ENCODE measurements at places on chromosomes 13 and 19. TPM values are rescaled to one million over a fixed set of nuclear protein-coding genes. Genes with fewer than 3 reads are reported as not detected.

C19orf85 gene
- not detected for total RNA-seq

ZNF296 gene
- not detected for total RNA-seq

NDUFA11 gene
- 245 TPM for total RNA-seq

IQCN gene
- total RNA-seq: 0.06 TPM

TMEM59L gene
- 0.20 TPM for total RNA-seq

RNF17 gene
- total RNA-seq: not detected

SYMPK gene
- 25.6 TPM for total RNA-seq

IZUMO2 gene
- 0.24 TPM for total RNA-seq

KDELR1 gene
- total RNA-seq: 119 TPM

ZNF763 gene
- total RNA-seq: 0.51 TPM

MADCAM1 gene
- not detected for total RNA-seq

DNA sequence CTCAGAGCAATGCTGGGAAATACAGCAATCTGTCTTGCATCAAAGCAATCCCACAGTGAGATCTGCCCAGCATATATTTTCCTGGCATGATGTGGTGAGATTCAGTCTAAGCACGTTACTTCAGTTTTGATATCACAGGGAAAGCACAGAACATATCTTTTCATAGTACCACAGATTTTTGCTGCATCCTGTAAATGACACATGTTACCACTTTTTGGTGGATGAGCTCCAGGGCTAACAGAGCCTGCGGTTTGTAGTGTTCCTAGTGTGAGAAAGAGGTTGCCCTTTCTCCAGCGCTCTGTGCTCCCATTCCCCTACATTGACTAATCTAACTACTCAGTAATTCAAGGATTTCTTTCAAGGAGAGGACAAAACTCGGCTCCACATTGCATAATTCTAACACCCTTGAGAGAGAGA is 409.0 kb downstream of the GPC6 start:
- DNase-seq: no peak
- H3K27ac ChIP-seq: no peak overlapping the region
- no peaks in the 10 kb centered on the region for H3K27me3 ChIP-seq
- no peak overlapping the region for H3K4me3 ChIP-seq
- H3K36me3 ChIP-seq: no peaks in the 10 kb centered on the region

DNA sequence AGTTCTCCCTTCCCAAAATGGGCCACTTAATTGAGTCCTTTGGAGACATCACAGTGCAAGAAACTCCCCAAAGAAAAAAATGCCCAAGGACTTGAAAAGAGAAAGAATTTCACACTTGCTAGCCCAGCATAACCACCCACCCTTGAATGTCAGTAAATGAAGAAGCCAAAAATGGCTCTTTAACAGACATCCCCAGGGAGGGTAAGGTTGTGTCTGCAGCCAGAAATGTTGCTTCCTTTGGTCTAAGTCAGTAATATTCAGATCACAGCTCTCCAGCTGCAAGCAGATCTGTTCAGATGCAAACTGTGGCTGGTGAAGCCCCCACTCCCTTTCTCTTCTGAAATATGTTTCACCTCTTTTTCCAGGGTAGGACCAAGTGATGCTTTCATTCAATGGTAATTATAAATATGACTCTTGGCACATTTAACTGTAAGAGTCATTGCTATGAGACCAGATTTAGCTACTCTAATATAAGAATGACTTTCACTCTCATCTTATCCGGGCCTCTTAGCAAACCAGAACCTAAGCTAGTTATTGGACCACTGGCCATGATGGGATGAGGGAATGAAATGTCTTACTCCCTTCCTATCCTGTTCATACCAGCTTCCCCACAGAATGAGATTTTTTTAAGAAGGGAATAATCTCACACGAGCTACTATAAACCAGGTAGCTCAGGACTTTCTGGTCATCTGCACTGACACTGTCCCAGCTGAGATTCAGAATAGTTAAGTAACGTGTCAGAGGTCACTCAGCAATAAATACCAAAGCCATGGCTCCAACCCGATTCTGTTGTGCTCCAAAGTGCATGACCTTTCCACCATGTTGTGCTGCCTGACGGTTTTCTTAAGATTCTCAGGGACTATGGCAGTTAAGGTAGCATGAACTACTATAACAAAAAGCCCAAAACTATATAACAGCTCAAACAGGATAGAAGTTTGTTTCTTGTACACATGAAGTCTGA is 234.1 kb downstream of the FOXO1 start:
- DNase-seq: no peak
- H3K27ac ChIP-seq: no peak overlapping the region
- H3K27me3 ChIP-seq: no peaks in the 10 kb centered on the region
- peaks cover 13% of the 10 kb centered on the region for H3K4me1 ChIP-seq

DNA sequence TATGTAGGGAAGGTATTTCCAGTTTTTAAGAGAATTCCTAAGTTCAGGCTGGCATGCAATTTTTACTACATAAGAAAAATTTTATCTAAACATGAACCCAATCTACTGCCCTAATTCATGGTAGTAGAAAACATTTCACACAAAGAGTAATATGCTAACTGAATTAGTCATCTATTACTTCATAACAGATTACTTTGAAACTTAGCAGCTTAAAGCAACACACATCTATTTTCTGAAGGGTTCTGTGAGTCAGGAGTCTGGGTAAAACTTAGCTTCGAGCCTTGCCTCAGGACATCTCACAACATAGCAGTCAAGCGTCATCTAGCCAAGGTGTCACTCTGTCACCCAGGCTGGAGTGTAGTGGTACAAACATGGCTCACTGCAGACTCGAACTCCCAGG is 537.5 kb downstream of the DCT start:
- no peaks in the 10 kb centered on the region for H3K4me1 ChIP-seq
- DNase-seq: no peak
- no peak overlapping the region for H3K27ac ChIP-seq

GRCh38 chr19:7230826-7231225 is 63.4 kb downstream of the INSR start:
- no peaks in the 10 kb centered on the region for H3K27me3 ChIP-seq
- H3K4me3 ChIP-seq: no peak overlapping the region
- no peaks in the 10 kb centered on the region for H3K36me3 ChIP-seq
- H3K4me1 ChIP-seq: peaks cover 4% of the 10 kb centered on the region
- no peak for DNase-seq
- H3K27ac ChIP-seq: no peak overlapping the region

GRCh38 chr13:21758441-21758840 is 87.6 kb downstream of the FGF9 start:
- H3K36me3 ChIP-seq: no peaks in the 10 kb centered on the region
- peaks cover 6% of the 10 kb centered on the region for H3K27me3 ChIP-seq
- no peak for DNase-seq
- H3K4me3 ChIP-seq: no peak overlapping the region
- H3K27ac ChIP-seq: no peak overlapping the region
- H3K4me1 ChIP-seq: no peaks in the 10 kb centered on the region

GRCh38 chr19:24127601-24128000 is 40.6 kb downstream of the ZNF254 start:
- no peak overlapping the region for H3K27ac ChIP-seq
- H3K27me3 ChIP-seq: no peaks in the 10 kb centered on the region
- no peaks in the 10 kb centered on the region for H3K4me1 ChIP-seq
- H3K4me3 ChIP-seq: no peak overlapping the region

GRCh38 chr13:88417801-88418200 is 746.6 kb downstream of the SLITRK5 start:
- H3K4me1 ChIP-seq: no peaks in the 10 kb centered on the region
- H3K27ac ChIP-seq: no peak overlapping the region
- no peak for DNase-seq
- H3K36me3 ChIP-seq: no peaks in the 10 kb centered on the region
- H3K4me3 ChIP-seq: no peak overlapping the region
- no peaks in the 10 kb centered on the region for H3K27me3 ChIP-seq

- DNase-seq: no peak
- no peaks in the 10 kb centered on the region for H3K4me1 ChIP-seq
- H3K27me3 ChIP-seq: no peaks in the 10 kb centered on the region
Observed at GRCh38 chr19:7385062-7385461, 36.3 kb downstream of the ARHGEF18 start.

GRCh38 chr19:58460039-58460438 is 6.8 kb upstream of the ZNF324 start:
- no peak for DNase-seq
- H3K27me3 ChIP-seq: no peaks in the 10 kb centered on the region
- peaks cover 4% of the 10 kb centered on the region for H3K36me3 ChIP-seq
- H3K4me3 ChIP-seq: no peak overlapping the region
- H3K4me1 ChIP-seq: no peaks in the 10 kb centered on the region
- H3K27ac ChIP-seq: no peak overlapping the region

- no peak overlapping the region for H3K27ac ChIP-seq
- H3K4me3 ChIP-seq: no peak overlapping the region
- DNase-seq: no peak
- H3K27me3 ChIP-seq: peaks cover 4% of the 10 kb centered on the region
- no peaks in the 10 kb centered on the region for H3K36me3 ChIP-seq
Observed at GRCh38 chr19:28117143-28117542, 1095.8 kb downstream of the UQCRFS1 start.

GRCh38 chr19:41411968-41412265 is 14.3 kb downstream of the BCKDHA start:
- H3K4me3 ChIP-seq: no peak overlapping the region
- no peak overlapping the region for H3K27ac ChIP-seq
- peaks cover 39% of the 10 kb centered on the region for H3K4me1 ChIP-seq
- no peak for DNase-seq
- peaks cover 4% of the 10 kb centered on the region for H3K36me3 ChIP-seq

DNA sequence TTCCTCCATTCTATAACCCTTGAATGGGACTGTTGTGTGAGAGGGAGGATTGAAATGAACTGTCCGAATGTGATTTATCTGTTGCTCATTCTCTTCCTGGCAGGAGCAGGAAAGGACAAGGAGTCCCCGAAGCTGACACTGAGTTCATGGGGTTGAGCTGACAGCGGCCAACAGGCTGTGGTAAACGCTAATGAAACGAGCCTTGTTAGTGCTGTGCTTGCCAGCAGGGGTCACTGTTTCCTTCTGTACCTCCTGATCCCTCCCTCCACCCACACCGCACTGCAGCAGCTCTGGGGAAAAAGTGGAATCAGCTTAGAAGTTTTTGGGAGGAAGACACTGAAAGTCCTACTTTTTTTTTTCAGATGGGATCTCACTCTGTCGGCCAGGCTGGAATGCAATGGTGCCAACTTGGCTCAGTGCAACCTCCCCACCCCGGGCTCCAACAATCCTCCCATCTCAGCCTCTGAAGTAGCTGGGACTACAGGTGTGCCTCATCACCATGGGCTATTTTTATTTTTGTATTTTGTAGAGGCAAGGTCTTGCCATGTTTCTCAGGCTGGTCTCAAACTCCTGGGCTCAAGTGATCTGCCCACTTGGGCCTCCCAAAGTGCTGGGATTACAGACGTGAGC is 6.7 kb upstream of the ZNF761 start:
- no peaks in the 10 kb centered on the region for H3K36me3 ChIP-seq
- no peaks in the 10 kb centered on the region for H3K27me3 ChIP-seq
- DNase-seq: peak; percentile 84
- H3K4me1 ChIP-seq: no peaks in the 10 kb centered on the region
- no peak overlapping the region for H3K4me3 ChIP-seq

DNA sequence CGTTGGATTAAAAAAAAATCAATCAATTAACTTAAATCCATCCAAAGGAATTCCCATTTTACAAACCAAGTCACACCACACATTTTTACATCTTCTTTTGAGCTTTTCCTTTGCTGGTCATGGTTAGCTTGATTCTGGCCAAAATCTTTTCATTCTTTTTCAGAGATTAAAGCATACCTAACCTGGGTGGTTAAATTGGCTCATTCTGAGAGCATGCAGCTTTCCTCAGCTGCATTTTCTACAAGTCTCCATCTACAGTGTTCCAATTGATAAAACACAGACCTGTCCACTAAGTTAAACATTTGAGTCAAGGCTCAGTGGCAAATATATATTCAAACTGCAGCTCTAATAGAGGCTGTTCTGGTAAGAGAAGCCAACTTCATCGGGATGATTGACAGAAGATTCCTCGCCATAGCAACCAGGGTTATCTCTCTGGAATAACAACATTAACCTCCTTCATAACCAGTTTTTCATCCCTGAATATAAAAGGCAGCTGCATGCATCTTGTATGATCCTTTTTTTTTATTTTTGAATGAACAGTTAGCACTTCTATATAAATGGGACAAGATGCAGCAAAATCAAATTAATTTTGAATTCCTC is 106.2 kb downstream of the DNAJC15 start:
- peaks cover 27% of the 10 kb centered on the region for H3K4me1 ChIP-seq
- no peaks in the 10 kb centered on the region for H3K27me3 ChIP-seq
- H3K27ac ChIP-seq: no peak overlapping the region
- no peak for DNase-seq

DNA sequence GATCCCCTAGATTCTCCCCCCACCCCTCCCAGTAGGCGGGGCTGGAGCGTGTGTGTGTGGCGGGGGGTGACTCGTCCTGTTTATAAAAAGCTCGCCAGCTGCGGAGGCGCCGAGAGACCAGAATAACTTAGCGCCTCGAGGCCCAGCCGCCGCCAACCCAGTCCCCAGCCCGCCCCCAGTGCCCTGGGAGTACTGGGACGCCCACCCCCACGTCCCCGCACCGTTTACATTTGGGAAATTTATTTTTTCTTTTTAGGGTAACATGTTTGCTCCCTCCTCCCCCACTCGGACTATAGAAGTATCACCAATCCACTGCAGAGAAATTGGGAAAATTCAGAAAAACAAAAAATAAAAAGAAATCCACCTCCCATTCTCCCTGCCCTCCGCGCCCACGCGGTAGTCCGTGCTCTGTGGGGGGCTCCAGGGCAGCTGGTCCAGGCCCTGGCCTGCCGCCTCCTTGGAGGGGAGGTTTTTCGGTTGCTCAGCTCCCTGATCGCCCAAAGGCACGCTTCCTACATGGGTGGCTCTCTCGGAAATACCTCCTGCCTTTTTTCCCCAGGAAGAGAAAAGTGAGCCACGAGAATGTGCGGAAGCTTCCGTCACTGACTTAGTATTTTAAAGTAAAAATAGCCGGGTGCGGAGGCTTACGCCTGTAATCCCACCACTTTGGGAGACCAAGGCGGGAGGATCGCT is 1.5 kb upstream of the RAB3A start:
- H3K4me3 ChIP-seq: peak overlapping the region; percentile 57
- H3K27me3 ChIP-seq: 0 out of 2 replicates have a peak, but pooled peaks cover 3% of the 10 kb centered on the region
- H3K27ac ChIP-seq: peak overlapping the region; percentile 82
- H3K4me1 ChIP-seq: peaks cover 4% of the 10 kb centered on the region
- no peaks in the 10 kb centered on the region for H3K36me3 ChIP-seq
- DNase-seq: peak; percentile 93

GRCh38 chr19:38233740-38234251 is 9.8 kb upstream of the DPF1 start:
- peak; percentile 79 for DNase-seq
- H3K4me3 ChIP-seq: no peak overlapping the region
- no peaks in the 10 kb centered on the region for H3K27me3 ChIP-seq
- H3K4me1 ChIP-seq: no peaks in the 10 kb centered on the region

- no peak for DNase-seq
- H3K27me3 ChIP-seq: no peaks in the 10 kb centered on the region
- H3K36me3 ChIP-seq: peaks cover 76% of the 10 kb centered on the region
Observed at GRCh38 chr13:36979361-36980050, 19.6 kb downstream of the ALG5 start.

GRCh38 chr13:39394796-39395678 is 208.0 kb downstream of the LHFPL6 start:
- H3K27ac ChIP-seq: no peak overlapping the region
- H3K36me3 ChIP-seq: no peaks in the 10 kb centered on the region
- no peak overlapping the region for H3K4me3 ChIP-seq
- H3K4me1 ChIP-seq: no peaks in the 10 kb centered on the region
- DNase-seq: no peak

Measured in SJCRH30 (cell line).